ENCODE measurements at places on chromosomes 2 and 18. TPM values are rescaled to one million over a fixed set of nuclear protein-coding genes. Genes with fewer than 3 reads are reported as not detected.

The FSIP2 gene
- total RNA-seq, result 1.9 TPM

DNA sequence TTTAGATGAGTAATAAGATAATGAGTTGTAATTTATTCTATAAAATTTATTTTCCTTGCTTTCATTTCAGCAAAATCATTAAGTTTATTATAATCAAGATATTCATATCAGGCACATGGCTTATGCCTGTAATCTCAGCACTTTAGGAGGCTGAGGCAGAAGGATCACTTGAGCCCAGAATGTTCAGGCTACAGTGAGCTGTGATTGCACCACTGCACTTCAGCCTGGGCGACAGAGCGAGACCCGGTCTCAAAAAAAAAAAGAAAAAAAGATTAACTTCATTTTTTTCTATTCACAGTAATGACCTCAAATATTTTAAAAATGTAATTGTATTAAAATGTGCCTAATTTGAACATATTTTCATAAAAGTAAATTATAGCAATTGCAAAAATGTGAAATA, 67.9 kb downstream of the ACYP2 start:
- H3K4me1 ChIP-seq, result peaks cover 2% of the 10 kb centered on the region
- H3K27ac ChIP-seq, result no peak overlapping the region
- no peaks in the 10 kb centered on the region for H3K27me3 ChIP-seq
- no peaks in the 10 kb centered on the region for H3K36me3 ChIP-seq
- H3K4me3 ChIP-seq, result no peak overlapping the region

GRCh38 chr18:23178661-23179081, 43.4 kb downstream of the CABLES1 start:
- H3K36me3 ChIP-seq, result no peaks in the 10 kb centered on the region
- no peak overlapping the region for H3K4me3 ChIP-seq
- DNase-seq, result no peak
- H3K27me3 ChIP-seq, result no peaks in the 10 kb centered on the region
- H3K4me1 ChIP-seq, result peaks cover 59% of the 10 kb centered on the region

The BMP10 gene
- total RNA-seq, result not detected

DNA sequence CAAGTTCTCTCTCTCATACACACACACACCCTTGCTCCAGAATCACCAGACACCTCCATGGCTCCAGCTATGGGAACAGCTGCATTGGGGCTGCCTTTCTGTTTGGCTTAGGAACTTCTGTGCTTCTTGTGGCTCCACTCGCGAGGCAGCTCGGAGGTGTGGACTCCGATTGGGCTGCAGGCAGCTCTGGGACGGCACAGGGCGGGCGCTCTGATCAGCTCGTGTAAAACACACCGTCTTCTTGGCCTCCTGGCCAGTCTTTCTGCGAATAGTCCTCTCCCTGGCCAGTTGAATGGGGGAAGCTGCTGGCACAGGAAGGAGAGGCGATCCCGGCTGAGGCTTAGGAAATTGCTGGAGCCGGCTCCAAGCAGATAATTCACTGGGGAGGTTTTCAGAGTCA, 22.4 kb downstream of the FOSL2 start:
- H3K36me3 ChIP-seq, result peaks cover 4% of the 10 kb centered on the region
- no peak overlapping the region for H3K4me3 ChIP-seq
- no peaks in the 10 kb centered on the region for H3K27me3 ChIP-seq
- H3K27ac ChIP-seq, result no peak overlapping the region
- peaks cover 18% of the 10 kb centered on the region for H3K4me1 ChIP-seq
- no peak for DNase-seq

DNA sequence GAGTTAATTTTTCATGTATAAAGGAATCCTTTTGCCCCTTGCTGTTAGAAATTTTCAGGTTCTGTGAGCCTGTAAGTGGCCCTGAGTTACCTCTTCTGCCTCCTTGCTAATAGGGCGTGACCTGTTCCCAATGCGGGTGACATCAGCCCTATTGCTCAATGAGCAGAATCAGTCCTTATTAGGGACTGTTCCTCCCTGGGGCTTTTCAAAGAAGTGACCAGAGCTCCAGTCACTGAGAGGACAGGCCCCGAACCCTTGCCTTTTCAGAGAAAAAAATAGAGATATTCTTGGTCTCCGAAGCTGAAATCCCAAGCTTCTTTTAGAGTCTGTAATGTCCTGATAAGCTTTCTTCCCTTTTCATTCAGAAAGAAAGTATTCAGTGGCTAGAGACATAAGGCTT, 8.2 kb upstream of the APOB start:
- H3K4me3 ChIP-seq, result no peak overlapping the region
- DNase-seq, result no peak
- no peaks in the 10 kb centered on the region for H3K36me3 ChIP-seq

The RNF125 gene
- total RNA-seq, result 14.4 TPM

GRCh38 chr2:172207911-172208310, 105.2 kb upstream of the DLX2 start:
- peaks cover 24% of the 10 kb centered on the region for H3K4me1 ChIP-seq
- H3K27ac ChIP-seq, result no peak overlapping the region

DNA sequence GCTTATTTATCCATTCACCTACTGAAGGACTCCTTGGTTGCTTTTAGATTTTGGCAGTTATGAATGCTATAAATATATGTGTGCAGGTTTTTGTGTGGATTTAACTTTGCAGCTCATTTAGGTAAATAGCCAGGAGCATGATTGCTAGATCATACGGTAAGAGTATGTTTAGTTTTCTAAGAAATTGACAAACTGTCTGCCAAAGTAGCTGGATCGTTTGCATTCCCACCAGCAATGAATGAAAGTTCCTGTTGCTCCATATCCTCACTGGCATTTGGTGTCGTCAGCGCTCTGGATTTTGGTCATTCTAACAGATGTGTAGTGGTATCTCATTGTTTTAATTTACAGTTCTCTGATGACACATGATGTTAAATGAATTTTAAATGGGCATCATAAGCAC, 8.7 kb upstream of the DIPK1C start:
- no peaks in the 10 kb centered on the region for H3K27me3 ChIP-seq
- peaks cover 8% of the 10 kb centered on the region for H3K4me1 ChIP-seq
- H3K27ac ChIP-seq, result no peak overlapping the region
- H3K36me3 ChIP-seq, result peaks cover 5% of the 10 kb centered on the region

DNA sequence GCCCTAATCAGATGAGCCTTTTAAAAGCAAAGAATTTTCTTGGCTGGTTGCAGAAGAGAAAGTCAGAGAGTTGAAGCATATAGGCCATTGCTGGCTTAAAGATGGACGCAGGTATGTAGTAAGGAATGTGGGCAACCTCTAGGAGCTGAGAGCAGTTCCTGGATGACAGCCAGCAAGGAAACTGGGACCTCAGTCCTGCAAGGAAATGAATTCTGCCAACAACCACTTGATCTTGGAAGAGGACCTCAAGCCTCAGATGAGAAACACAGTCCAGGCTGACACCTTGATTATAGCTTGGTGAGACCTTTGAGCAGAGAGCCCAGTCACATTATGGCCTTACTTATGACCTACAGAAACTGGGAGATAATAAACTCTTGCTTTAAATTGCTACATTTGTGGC, 15.7 kb downstream of the PHOSPHO2 start:
- H3K4me1 ChIP-seq, result peaks cover 15% of the 10 kb centered on the region
- no peak overlapping the region for H3K4me3 ChIP-seq
- H3K27me3 ChIP-seq, result no peaks in the 10 kb centered on the region
- DNase-seq, result no peak
- H3K36me3 ChIP-seq, result no peaks in the 10 kb centered on the region
- H3K27ac ChIP-seq, result no peak overlapping the region

The TCF23 gene
- 0.14 TPM for total RNA-seq

The LONRF2 gene
- total RNA-seq, result 0.33 TPM
